Fibroblast of mammary gland (primary cell): ENCODE measurements at places on chromosomes 5 and 9.

GRCh38 chr9:38689678-38690077 is 30.3 kb downstream of the FAM240B start:
- DNase-seq, result no peak

DNA sequence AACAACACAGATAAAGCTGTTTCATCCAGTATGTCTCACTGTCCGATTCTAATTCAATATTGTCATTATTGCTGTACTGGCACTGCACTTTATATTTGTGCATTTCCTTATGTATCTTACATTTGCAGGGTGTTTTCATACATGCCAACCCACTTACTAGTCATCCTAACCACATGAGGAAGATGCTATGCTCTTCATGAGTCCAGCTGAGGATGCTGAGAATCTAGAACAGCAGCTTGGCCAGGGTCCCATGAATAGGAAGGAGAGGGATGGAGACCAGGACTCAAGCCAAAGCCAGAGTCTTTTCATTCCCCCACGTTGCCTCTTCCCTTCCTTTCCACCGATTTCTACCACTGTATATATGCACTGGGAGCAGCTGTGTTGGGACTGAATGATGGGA is 292.8 kb upstream of the KLF4 start:
- DNase-seq, result peak; percentile 98

- no peak for DNase-seq
Measured at GRCh38 chr5:162227075-162227474, 159.5 kb downstream of the GABRG2 start.

GRCh38 chr5:148855249-148856008 is 29.0 kb downstream of the ADRB2 start:
- no peak for DNase-seq

DNA sequence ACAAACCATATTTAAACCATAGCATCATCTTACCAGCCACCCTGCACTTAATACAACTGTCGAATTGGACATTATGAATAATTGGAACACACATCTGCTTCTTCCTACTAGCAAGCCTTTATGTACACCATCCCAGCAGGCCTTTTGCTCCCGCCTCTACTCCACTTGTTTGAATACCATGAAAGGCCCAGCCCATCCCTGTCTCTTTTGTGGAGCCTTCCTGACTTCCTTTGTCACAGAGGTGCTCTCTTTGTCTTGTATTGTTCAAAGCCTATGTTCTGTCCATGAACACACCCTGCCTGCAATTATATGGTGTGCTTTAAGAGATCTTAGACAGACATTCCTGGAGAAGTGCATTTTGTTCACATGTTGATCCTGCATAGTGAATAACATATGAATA is 465.7 kb downstream of the DIRAS2 start:
- no peak for DNase-seq

DNA sequence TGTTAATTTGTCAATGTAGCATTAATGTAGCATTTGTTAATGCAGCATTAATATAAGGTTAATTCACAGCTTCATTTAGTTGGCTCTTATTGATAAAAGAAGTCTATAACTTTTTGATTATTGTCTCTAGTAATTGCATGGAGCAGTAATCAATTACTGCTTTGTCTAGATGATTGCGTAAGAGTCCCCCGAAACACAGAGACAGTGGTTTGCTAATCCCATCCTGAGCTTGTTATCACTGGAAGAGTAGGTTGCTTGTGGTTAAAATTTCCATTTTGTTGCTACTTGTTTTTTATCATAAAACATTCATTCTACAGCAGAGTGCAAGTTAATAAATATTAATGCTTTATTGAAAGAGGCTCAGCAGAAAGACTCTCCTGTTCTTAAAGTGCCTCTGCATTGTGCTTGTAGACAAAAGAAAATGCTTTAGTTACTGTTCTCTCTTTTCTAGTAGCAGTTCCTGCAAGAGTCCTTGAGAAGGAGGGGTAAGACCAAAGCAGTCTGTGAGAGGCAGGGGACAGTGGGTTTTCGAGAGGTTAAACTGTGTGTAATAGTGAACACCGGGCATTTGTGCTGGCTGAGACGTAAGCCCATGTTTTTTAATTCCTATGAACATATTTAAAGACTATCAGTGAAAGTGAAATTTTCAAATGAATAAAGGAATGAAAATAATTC is 291.7 kb downstream of the TRPM3 start:
- peak; percentile 6 for DNase-seq

DNA sequence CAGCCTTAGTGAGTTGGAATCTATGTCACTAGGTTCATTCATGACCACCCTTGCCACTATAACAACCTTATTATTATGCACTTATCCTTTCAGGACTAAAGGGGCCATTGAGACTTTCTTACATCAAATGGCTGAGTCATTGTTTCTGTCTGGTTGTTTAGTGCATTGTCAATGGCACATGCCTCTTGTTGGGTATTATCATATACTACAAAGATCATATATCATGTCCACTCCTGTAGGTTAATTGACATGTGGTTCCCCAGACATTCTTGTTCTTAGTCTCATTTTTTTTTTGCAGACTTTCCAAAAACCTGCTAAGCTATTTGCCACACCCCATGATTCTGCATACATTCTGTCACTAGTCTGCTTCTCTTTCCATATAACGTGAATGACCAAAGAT is 66.7 kb upstream of the PRDM9 start:
- DNase-seq, result no peak

- DNase-seq, result no peak
Measured at GRCh38 chr9:859251-859650, 17.8 kb downstream of the DMRT1 start.

- peak; percentile 83 for DNase-seq
Measured at GRCh38 chr9:111895996-111896941, at the start of gene UGCG. Gene UGCG (plus strand): TSS chr9:111896814. CDS start chr9:111897216, 402 bp downstream.

GRCh38 chr5:43601454-43602260 is 1.3 kb upstream of the NNT start:
- peak; percentile 67 for DNase-seq

- no peak for DNase-seq
Measured at GRCh38 chr5:138360941-138361452, 8.5 kb downstream of the KDM3B start.

DNA sequence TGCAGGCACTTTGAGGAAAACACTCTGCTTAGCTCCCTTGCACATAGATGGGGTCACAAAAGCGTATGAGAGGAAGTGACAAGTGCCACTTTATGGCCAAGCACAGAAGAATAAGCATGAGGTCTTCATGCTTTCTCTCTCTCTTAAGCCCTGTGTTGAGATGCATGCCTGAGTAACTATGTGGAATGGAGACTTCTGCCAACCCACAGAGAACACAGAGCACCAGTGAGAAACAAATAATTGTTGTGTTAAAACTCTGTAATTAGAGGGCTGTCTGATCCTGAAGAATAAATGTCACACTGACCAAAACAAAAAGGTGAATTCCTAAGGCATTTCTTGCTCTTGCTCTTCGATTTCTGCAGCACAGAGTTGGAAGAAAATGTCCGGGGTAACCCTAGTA is 488.5 kb downstream of the CTNND2 start:
- DNase-seq, result no peak

DNA sequence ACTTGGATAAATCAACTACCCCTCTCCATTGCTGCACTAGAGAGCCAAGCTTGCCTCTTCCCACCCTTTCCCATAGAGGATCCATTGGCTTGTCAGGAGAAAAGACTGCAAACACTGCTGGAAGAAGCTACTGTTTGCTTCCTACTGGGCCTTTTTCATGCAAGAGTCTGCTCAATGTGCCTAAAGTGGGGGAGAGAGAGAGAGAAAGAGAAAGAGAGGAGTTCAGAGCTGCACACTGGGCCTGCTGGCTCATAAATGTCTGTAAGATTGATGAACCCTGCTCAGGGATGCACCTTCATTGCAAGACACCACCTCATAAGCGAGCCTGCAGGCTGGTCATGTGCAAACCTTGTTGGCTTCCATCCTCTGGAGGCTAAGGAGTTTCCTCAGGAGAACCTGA is 269.4 kb downstream of the ZNF608 start:
- no peak for DNase-seq

- DNase-seq, result peak; percentile 28
Measured at GRCh38 chr5:53480416-53481158, at the start of gene FST. Gene FST (plus strand): TSS chr5:53480629. CDS start chr5:53480792, 163 bp downstream.

GRCh38 chr5:67223211-67223610 is 26.6 kb upstream of the CD180 start:
- no peak for DNase-seq

- peak; percentile 57 for DNase-seq
Measured at GRCh38 chr9:5799314-5799713, 33.6 kb downstream of the ERMP1 start.

GRCh38 chr9:121640491-121641223 is 10.8 kb upstream of the DAB2IP start:
- DNase-seq, result no peak

DNA sequence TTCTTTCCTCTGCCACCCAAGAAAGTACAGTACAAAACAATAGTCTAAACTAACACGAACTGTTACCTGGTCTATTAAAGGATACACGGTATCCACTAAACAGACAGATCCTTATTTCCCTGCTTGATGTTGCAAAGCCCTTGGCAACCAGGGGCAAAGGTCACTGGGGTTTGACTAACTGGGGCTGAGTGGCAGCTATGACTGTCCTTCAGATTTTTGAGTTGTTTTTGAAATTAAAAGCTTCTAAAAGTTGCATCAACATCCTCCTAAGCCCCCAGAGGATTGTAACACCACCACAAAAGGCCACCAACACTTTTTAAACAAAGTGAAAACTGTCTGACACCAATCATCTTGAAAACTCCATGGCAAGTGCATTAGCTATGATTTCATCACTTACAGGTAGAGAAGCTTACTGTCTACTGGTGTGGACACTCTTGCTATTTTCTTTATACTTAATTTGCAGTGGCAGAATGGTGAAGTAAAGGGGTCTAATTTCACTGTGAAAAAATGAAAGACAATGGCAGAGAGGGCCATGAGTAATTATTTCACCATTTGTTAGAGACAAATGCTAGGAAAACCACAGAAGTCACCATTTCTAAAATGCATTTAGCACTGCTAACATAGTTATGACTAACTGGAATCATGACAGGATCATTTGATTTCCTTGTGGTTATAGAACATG is 292.4 kb downstream of the EFNA5 start:
- DNase-seq, result peak; percentile 50

- DNase-seq, result no peak
Measured at GRCh38 chr9:38233343-38233742, 159.2 kb upstream of the ALDH1B1 start.

DNA sequence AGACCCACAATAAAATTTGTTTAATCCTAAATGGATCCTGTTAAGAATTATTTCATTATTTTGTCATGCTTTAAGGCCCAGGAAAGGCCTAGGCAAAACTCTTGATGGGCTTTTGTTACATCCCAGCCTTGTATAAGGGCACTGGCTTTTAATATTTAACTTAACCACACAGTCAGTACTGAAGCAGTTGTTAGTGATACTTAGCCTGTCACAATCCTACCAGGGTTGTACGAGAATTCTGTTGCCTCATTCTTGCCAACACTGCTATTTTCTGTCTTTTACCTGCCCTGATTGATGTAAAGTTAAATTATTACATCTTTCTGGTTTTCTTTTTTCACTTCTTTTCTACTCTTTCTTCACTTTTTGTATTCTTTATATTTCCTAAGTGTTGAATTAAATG is 10.9 kb downstream of the ZNF169 start:
- no peak for DNase-seq

- DNase-seq, result peak; percentile 53
Measured at GRCh38 chr5:15550502-15551112, 50.6 kb downstream of the FBXL7 start.

- peak; percentile 87 for DNase-seq
Measured at GRCh38 chr5:41835645-41836044, 34.6 kb downstream of the OXCT1 start.

DNA sequence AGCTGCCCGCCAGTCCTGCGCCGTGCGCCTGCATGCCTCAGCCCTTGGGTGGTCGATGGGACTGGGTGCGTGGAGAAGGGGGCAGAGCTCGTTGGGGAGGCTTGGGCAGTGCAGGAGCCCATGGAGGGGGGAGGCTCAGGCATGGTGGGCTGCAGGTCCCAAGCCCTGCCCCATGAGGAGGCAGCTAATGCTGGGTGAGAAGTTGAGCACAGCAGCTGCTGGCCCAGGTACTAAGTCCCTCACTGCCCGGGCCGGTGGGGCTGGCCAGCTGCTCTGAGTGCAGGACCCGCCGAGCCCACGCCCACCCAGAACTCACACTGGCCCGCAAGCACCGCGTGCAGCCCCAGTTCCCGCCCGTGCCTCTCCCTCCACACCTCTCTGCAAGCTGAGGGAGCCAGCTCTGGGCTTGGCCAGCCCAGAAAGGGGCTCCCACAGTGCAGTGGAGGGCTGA is 764.3 kb upstream of the TYRP1 start:
- no peak for DNase-seq

DNA sequence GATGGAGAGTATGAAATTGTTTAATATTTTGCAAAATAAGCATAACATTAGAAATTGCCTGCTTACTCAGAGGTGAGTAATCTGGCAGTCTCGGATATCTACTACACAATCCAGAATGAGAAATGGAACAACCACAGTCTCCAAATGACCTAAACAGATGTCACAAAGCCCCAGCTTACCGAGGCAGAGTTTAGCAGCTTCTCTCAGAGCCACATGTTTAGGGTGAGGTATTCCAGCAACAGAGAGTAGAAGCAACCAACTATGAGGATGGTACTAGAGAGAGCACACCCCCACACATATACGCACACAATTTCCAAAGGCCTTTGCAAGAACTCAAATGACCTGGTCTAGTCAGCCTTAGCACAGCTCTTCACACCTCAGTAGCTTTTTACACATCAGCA is 122.7 kb upstream of the LPAR1 start:
- peak; percentile 97 for DNase-seq

DNA sequence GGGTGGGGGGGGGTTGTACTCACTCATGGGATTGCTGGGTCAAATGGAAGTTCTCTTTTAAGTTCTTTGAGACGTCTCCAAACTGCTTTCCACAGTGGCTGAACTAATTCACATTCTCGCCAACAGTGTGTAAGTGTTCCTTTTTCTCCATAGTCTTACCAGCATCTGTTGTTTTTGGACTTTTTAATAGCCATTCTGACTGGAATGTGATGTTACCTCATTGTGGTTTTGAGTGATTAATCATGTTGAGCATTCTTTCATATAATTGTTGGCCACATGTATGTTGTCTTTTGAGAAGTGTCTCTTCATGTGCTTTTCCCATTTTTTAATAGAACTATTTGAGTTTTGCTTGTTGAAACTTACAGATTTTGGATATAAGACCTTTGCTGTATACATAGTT is 94.9 kb upstream of the PLPPR1 start:
- peak; percentile 20 for DNase-seq

DNA sequence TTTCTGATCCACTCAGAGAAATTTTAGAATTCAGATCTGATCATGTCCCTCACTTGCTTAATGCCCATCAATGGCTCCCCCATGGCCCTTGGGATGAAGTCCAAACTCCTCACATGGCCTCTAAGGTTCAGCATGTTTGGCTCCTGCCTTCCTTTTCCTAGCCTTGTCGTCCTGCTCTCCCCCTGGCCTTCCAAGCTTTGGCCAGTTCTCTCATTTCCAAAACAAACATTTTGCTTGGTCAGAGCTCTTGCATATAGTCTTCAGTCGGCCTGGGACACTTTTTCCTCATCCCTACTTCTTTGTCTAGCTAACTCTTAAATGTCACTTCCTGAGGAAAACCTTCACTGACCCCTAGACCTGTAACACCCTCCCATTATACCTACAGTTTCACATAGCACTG is 37.1 kb upstream of the PPP3R2 start:
- DNase-seq, result no peak
